GM12892 (cell line): ENCODE measurements at places on chromosomes 5 and 9.

DNA sequence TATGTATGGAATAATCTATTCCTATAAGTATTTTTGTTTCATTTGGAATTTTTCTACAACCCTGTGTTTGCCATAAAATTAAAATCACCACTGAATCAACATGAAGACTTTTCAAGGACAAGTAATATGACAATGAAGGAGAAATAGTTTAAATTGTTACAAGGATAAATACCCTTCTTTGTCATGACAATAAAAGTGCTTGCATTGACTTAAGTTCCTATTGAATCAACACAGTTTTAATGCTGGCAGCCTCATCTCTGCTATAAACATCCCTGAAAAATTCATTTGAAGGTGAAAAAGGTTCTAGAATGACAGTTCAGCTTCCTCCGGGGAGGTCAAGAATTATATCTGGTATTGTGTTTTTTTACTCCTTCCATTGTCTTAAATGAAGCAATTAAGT lies 1105.1 kb upstream of the CDH9 start:
- no peak for DNase-seq

DNA sequence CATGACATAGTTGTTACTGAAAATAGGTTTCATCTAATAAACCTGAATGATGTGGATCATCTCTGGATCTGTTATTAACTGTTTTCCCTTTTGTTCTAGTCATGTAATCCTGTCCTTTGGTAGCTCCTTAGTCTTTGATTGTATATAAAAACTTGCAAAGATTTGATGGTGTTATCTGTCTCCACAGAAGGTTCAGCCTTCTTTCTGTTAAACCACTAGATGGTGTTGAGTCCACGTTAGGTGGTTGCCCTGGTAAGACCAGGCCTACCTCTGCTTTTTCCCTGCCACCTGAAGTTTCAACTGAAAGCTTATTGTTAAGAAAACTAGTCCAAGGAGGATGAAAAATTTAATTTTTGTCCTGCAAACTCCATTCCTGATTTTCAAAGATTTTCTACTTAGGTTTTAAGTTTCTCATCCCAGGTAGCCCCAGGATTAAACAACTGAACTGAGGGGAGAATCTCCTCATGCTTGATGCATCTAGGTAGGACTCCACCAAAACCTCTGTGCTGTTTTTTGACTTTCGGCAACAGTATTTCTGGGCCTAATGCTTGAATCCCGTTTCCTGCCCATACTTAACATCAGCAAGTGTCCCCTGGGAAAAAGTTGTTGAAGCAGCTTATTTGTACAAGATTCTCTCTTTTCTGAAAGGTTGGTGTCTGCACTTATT lies 68.5 kb downstream of the RICTOR start:
- DNase-seq: no peak

DNA sequence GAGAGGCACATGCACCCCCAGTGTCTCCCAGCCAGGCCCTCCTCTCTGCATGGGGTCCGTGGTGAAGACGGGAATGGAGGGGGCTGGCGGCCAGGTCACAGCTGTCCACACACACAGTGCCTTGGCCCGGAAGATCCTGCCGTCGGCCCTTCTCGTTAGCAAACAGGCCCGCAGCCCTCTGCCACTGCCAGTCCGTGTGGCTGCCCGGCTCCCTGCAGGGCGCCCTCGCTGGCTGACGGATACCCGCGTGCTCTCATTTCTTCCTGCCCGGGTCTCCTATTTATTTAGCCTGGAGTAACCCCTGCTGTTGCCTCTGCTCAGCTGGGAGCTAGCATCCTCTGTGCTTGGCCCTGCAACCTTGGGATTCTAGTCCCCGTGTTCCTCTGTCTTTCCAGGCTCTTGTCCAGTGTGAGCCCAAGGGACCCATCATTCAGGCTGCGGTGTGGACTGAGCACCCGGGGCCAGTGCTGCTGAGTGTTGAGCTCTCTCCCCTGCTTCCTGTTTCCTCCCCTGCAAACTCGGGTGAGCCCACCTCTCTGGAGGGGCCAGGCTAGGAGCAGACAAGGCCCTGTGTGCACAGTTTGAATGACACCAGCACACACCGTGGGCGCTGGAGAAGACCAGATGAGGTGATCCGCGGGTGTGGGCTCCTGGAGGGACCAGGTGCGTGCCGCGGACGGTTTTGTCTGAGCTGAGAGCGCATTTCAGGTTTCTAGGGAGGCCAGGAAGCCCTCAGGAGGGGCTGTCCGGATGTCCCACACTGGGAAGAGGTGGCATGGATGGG lies 14.6 kb upstream of the RNU6ATAC start:
- peak; percentile 9 for DNase-seq

DNA sequence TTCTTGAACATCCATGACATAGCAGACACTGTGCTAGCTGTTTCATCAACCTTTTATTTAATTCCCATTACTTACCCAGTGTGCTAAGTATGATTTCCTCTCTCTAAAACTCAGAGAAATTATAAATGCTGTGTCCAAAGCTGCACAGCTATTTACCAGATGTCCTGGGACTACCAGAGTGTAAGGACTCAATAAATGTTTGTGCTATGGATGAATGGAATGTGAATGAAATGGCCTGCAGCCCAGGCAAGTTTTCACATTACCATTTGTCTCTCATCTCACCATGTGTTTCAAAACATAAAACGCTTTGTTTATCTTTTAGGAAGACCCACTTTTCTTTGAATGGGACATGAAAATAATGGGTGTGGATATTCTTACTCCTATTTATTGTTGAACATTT lies 96.2 kb downstream of the ARHGEF28 start:
- no peak for DNase-seq

GRCh38 chr5:74116266-74116665 lies 490.3 kb downstream of the ARHGEF28 start:
- DNase-seq: no peak

DNA sequence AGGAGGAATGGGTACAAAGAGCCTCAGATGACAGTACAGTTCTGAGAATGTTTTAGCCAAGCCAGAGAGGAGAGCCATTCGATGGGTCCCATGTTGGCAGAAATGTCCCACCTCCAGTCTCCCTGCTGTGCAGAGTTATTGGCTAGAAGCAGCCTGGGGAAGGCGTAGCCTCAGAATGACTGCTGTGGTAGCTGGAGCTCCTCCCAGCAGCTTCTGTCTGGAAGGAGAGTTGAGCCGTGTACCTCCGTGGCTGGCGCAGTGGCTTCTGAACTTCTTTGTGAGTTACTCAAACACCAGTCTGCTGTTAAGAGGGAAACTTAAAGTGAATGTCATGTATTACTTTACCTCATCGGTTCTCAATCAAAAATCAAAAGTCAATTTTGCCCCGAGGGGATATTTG lies 193.3 kb upstream of the SNX2 start:
- DNase-seq: no peak

DNA sequence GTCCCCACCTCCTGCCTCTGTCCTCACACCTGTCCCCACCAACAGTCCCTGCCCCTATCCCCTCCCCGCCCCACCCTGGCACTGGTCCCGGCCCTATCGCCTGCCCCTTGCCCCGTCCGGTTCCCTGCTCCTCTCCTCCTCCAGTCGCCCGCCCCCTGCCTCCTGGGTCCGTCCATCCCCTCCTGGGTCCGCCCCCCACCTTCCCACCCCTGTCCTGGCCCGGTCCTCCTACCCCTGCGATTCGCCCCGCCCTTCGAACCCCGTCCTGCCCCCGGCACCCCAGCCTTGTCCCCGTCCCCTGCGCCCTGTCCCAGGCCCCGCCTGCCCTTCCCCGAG lies 372 bp downstream of the EDF1 start:
- no peak for DNase-seq

GRCh38 chr9:92641092-92641809 lies 28.7 kb downstream of the IPPK start:
- no peak for DNase-seq

DNA sequence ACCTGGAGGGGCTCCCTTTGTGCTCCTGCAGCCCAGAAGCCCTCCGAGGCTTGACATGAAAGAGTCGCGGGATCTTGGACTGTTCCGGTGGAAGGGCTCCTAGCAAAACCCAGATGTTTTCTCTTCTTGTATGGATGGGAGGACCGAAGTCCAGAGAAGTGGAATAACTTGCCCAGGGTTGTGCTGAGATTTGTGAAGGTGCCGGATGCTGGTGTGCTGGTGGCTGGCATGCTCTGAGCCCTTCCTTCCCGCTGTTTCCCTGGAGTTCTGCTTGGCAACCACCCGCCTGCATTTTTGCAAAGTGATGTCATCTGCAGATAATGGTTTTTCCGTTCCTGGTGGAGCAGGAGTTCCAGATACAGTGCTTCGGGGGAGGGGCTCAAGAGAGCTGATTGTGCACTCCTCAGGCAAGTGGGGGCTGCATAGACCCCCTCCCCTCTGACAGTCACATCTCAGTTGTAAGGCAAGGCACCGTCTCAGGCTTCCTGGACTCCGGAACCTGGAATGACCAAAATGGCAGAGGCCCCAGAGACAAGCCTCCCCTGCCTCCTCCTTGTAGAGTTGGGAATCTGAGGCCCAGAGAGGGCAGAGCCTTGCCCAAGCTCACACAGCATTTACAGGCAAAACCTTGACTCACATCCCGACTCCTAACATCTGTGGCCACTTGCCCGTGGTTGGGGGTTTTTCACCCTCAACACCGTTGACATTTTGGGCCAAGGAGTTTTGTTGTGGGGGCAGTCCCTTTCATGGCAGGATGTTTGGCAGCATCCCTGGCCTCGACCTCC lies 157.0 kb downstream of the RGS3 start:
- DNase-seq: no peak

DNA sequence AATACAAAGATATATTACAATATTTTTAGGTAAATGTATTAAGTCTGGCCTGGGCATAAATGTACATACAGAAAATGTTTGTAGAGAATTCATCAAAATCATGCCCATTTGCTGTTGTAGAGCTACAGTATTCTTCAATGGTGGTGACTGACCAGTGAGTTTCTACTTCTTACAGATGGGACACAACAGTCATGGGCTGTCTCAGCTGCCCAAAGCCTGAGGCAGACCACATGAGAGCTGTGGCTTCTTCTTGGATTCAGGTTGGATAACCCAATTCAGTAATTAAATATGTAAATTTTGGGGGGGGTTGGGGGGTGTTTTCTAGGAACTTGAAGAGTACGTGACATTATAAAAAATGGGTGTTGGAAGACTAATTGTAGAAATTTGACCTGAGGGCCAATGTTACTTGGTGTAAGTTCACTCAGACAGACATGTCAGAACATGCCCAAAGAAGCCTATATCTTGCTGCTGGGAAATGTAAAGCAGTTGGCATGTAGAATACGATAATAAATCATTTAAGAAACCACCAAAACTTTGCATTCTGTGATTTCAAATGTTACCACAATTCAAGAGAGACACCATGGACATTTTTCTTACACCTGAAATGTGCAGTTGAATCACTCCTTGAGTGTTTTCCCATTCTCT lies 17.9 kb downstream of the STARD4 start:
- DNase-seq: no peak

DNA sequence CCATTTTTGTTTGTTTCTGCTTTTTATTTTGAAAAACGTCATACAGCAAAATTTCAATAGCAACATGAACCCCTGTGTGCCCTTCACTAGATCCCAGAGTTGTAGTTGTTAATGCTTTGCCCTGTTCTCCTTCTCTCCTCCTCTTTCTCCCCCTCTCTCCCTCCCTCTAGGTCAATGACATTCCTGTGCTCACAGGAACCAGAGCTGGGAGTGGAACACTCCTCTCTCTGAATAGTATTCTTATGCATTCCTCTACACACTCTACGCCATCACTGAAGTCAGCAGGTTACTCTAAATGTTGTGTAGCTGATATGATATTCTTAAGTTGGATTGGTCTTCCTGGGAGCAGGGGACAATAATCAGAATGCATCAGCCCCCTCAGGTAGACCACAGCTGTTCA lies 243.4 kb downstream of the SYK start:
- DNase-seq: no peak

DNA sequence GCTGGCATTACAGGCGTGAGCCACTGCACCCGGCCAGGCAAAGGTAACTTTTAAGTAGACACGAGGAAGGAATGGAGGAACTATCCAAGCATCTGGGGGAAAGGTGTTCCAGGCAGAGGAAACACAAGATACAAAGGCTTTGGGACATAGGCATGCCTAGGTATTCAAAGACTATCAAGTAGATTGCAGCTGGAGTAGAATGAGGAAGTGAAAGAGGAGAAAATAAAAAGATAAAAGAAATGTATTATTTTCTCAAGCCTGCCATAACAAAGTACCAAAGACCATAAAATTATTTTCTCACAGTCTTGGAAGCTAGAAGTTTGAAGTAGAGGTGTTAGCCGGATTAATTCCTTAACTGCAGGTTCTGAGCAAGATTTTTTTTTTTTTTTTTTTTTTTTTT lies 39.9 kb upstream of the GRIN3A start:
- no peak for DNase-seq

DNA sequence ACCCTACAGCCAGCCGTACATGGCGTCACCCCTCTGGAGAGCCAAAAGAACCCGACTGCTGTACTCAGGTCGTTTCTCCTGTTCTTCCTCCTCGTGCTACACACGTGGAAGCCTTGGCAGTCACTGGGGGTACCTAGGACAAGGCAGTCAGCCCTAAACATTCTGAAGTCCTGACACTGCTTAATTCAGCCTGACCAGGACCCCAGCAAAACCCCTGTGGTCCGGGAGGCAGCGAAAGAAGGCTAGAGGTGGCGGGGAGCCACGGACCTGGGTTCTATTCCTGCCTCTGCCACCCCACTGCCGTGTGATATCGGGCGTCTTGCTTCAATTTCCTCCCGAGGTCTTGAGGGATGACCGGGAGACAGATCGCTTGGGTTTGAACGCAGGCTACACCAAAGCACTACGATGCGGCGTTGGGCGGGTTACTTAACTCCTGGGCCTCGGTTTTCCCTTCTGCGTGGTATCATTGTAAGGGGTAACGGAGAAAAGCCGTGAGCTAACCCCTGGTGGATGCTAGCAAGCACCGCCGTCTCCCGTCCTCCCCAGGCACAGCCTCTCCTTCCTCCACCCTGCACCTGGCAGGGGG lies 429 bp upstream of the ARL10 start:
- no peak for DNase-seq

- DNase-seq: no peak
Observed at GRCh38 chr5:95162231-95162992, 122.5 kb downstream of the MCTP1 start.

DNA sequence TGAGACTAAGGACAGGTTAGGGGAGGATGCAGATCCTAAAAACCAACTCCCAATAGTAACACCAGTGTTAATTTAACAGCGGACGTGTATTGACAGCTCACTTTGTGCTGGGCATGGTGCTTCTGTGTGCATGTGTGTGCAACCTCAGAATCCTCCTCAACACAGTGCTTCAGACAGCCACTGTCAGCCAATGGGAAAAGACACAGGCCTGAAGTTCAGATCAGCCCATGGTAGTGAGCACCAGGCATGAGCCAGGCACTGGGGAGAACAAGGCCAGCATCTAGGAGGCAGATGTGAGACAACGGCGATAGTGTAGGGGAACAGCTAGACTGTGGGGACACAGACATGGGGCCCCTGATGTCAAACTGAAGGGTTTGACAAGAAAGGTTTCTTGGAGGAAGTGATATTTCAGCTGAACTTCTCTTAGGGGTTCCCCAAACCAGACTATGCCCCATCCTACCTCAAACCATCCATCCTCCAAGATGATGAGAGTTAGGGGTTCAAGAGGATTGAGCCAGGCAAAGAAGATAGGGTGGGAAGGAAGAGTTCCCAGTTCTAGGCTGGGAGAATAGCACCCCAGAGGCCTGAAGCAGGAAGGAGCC lies 71.5 kb upstream of the PSD2 start:
- no peak for DNase-seq
